Esophagus muscularis mucosa (tissue), 4 donors: ENCODE measurements at places on chromosomes 3 and 15. TPM values are rescaled to one million over a fixed set of nuclear protein-coding genes. Genes with fewer than 3 reads are reported as not detected.

DNA sequence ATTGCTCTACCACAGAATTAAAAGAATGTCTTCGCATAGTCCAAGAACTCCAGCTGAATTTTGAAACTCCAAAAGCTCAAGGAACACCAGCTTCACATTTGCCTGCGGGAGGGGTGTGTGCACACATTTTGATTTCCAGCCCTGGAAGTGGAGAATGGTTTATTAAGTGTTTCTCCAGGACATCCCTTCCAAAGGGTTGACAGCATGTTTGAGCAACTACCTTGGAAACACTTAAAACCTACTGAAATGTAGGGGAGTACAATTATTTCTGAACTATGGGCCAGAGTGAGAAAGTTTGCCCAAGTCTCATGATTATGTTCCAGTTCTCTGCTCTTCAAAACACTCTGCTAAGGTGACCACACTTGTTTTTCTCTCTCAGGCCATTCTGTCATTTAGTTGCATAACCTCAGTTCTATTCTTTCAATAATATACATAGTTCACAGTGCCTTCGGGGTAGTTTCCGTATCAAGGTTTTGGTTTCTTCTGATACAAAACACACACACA is 7.9 kb downstream of the ACP3 start:
- no peak for DNase-seq
- H3K4me1 ChIP-seq, result no peaks in the 10 kb centered on the region
- H3K27me3 ChIP-seq, result no peaks in the 10 kb centered on the region
- H3K36me3 ChIP-seq, result no peaks in the 10 kb centered on the region

DNA sequence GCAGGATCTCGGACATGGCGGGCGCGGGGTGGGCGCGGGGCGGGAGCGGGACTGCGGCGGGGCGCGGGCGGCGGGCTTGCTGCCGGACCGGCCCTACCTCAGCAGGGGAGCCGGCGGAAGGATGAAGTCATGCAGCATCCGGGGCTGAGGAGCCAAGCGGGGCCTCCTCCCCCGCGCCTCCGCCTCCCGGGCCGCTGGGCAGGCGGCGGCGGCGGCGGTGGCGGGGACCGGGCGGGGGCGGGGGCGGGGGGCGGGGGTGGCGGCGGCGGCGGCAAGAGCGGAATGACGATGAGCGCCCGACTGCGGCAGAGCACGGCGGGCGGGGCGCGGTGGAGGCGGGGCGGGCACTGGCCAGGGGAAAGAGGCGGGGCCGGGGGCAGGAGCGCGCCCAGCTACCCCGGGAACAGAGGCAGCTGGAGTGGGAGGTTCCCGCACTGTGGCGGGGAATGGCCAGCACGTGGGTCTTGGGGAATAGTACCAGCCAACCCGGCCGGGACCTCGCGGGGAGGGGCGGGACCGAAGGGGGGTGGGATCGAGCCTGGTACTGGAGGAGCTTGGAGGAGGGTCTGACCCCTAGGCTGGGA is at the start of gene CAMK2N2:
CAMK2N2 (minus strand) TSS at position 284 of the 584 bp plus-strand sequence; CDS start at position 16, 268 bp downstream.
- H3K4me1 ChIP-seq, result peaks cover 36% of the 10 kb centered on the region
- H3K4me3 ChIP-seq, result peak within 1 kb of the TSS; percentile 49
- no peak within 1 kb of the TSS for H3K27ac ChIP-seq

DNA sequence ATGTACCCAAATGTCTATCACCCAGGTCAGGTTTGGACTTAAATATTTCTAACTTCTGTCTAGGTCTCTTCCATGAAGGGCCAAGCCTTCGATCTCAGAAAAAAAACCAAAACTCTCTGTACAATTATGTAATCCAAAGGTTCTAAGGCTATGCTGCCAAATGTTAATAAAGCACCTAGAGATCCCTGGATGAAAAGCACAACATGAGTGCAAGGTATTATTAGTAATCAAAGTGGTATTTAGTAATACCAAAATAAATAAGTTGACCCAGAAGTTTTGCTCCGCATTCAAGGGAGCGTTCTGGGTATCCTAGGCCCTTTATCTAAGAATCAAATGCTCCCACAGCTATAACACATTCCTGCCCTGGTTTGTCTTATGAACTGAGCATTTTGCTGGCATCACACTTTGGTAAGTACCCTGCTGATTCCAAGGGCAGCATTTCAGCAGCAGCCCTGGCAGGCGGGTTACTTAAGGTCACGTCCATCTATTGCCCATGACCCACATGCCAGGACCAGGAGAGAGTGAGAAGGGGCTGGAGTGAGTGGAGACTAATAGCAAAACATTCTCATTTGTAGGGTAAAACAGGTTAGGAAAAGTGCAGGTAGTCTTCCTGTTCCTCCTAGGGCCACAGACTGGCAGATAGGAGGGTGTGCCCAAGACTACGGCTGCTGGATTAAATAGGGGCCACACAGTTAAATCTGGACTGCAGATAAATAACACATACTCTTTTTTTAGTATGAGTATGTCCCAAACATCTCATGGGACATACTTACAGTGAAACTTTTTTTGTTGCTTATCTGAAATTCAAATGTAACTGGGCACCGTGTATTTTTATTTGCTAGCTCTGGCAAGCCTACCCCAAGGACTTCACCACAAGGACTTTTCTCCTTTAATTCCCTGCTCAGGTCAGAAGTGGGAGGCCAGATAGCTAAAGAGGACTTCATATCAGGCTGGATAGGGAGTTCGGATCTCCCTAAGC is 76.0 kb upstream of the SNRK start:
- H3K4me3 ChIP-seq, result no peak overlapping the region
- H3K36me3 ChIP-seq, result no peaks in the 10 kb centered on the region
- no peaks in the 10 kb centered on the region for H3K4me1 ChIP-seq
- no peak for DNase-seq

- no peak overlapping the region for H3K27ac ChIP-seq
- H3K27me3 ChIP-seq, result peaks cover 9% of the 10 kb centered on the region
- peaks cover 10% of the 10 kb centered on the region for H3K4me1 ChIP-seq
- H3K36me3 ChIP-seq, result no peaks in the 10 kb centered on the region
- peak overlapping the region; percentile 45 for H3K4me3 ChIP-seq
Measured at GRCh38 chr3:125958511-125959316, 10.3 kb upstream of the ROPN1B start.

GRCh38 chr3:190676481-190676880 is 162.6 kb downstream of the IL1RAP start:
- no peak for DNase-seq
- no peaks in the 10 kb centered on the region for H3K4me1 ChIP-seq
- H3K36me3 ChIP-seq, result no peaks in the 10 kb centered on the region
- no peak overlapping the region for H3K27ac ChIP-seq

Gene CAV3
- not detected for total RNA-seq

DNA sequence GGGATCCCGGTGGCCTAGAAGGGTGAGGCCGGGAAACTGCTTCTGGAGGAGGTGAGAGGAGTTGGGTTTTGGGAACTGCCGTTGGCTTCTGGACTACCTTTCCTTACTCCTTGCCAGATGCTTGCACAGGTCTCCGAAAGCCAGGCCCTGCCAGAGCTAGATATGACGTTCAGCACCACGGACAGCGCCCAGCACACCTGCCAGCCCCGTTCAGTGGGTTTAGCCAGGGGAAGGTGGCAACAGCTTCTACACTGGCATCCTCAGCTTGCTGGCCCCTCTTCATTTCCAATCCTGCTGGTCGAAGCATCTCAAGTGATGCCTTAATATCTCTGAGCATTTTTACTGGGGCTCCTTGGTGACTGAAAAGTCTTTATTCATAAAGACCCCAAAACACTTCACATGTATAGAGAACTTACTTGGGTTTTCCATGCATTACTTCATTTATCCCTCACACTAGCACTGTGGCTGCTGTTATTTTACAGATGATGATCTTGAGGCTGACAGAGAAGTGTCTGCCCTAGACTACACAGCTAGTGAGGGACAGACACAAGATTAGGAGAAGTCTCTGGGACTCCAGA is 21.9 kb downstream of the HCN4 start:
- no peak for DNase-seq
- no peak overlapping the region for H3K27ac ChIP-seq
- H3K36me3 ChIP-seq, result no peaks in the 10 kb centered on the region
- H3K27me3 ChIP-seq, result no peaks in the 10 kb centered on the region

GRCh38 chr3:179860275-179861107 is 176.2 kb downstream of the PEX5L start:
- H3K27me3 ChIP-seq, result no peaks in the 10 kb centered on the region
- no peak for DNase-seq
- H3K4me3 ChIP-seq, result no peak overlapping the region
- no peaks in the 10 kb centered on the region for H3K36me3 ChIP-seq

GRCh38 chr3:188351648-188352047 is 197.7 kb downstream of the LPP start:
- H3K27me3 ChIP-seq, result no peaks in the 10 kb centered on the region
- peaks cover 47% of the 10 kb centered on the region for H3K4me1 ChIP-seq
- peak overlapping the region; percentile 67 for H3K27ac ChIP-seq
- H3K4me3 ChIP-seq, result no peak overlapping the region

Gene GTPBP8
- 21.6 TPM for total RNA-seq

DNA sequence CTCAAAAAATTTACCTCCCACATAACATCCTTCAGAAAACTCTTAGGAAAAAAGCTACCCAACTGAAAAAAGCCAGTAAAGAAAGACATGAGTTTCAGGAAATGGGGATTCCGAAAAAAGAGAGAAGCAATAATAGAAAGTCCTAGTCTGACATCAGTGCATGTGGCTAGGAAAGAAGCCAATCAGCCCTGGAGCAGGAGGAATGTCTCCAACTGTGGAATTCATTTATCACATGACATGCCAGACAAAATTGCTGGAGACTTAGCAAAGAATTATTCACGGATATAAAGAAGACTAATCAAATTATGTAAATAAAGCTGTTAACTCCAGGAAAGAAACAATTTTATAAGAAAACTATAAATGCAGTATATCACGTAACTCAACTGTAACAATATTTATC is 258.9 kb upstream of the RARB start:
- no peaks in the 10 kb centered on the region for H3K36me3 ChIP-seq
- no peak for DNase-seq
- H3K27me3 ChIP-seq, result no peaks in the 10 kb centered on the region
- H3K27ac ChIP-seq, result no peak overlapping the region
- H3K4me1 ChIP-seq, result peaks cover 20% of the 10 kb centered on the region

Gene GOLGA8J
- not detected for total RNA-seq

- H3K36me3 ChIP-seq, result no peaks in the 10 kb centered on the region
- H3K27ac ChIP-seq, result no peak overlapping the region
- DNase-seq, result no peak
- H3K27me3 ChIP-seq, result no peaks in the 10 kb centered on the region
Measured at GRCh38 chr3:175743733-175744400, 884.7 kb downstream of the NAALADL2 start.

GRCh38 chr3:50605901-50606326 is 5.7 kb downstream of the CISH start:
- H3K4me3 ChIP-seq, result no peak overlapping the region
- H3K4me1 ChIP-seq, result peaks cover 92% of the 10 kb centered on the region
- H3K36me3 ChIP-seq, result peaks cover 9% of the 10 kb centered on the region
- peak overlapping the region; percentile 99 for H3K27ac ChIP-seq

- H3K4me3 ChIP-seq, result no peak overlapping the region
- H3K36me3 ChIP-seq, result no peaks in the 10 kb centered on the region
- H3K27me3 ChIP-seq, result no peaks in the 10 kb centered on the region
- no peak overlapping the region for H3K27ac ChIP-seq
Measured at GRCh38 chr15:91529534-91529933, 324.0 kb upstream of the SLCO3A1 start.

Gene IL5RA
- total RNA-seq, result 1.2 TPM
